ENCODE measurements at places on chromosomes 7 and 10. TPM values are rescaled to one million over a fixed set of nuclear protein-coding genes. Genes with fewer than 3 reads are reported as not detected.
A peak's percentile ranks its signal among the peaks of the same experiment; 100 is the strongest.

POU6F2 gene
- total RNA-seq = 13.8 TPM

GRCh38 chr7:137801491-137801890 lies 45.3 kb downstream of the DGKI start:
- DNase-seq = no peak

GRCh38 chr7:91565499-91566401 lies 301.5 kb downstream of the FZD1 start:
- DNase-seq = peak; percentile 69

DNA sequence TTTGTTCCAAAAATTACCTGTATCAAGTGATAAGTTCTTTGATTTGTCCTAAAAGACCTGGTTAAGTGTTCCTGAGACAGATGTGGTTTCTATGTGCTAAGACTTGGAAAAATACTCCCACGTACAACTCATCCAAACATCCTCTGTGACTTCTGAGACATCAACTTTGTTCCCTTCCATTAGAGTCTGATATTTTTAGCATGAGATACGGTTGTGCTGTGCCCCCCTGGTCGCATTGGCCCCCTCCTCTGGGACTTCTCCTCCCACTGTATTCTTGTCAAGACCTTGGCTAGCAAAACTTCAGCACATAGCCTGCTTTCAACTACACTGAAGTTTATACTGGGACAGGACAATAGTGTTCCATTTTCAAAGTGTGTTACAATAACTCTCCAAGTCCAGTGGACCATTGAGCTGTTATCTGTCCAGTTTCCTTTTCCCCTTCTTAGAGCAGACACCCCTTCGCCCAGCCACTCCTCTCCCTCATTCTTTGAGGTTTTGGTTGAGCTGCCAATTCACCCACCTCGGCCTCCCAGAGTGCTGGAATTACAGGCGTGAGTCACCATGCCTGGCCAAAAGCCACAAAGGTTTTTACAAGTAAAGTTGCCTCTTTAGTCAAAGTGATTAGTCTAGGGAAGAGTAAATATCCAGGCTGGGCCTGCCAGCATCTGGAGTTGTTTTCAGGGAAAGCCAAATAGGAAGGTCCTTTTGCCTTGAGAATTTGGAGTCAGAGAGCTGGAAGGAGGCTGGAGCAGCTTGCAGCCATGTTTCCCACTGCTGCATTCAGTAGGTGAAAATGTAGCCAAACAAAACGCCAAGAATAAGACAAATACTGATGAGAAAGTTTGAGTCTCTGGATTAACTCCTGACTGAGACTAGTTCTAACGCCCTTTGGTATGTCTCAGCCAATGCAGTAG lies 17.8 kb upstream of the PDLIM1 start:
- DNase-seq = no peak

CCDC172 gene
- total RNA-seq = not detected
